DND-41 (cell line): ENCODE measurements at places on chromosomes 5 and 9.

DNA sequence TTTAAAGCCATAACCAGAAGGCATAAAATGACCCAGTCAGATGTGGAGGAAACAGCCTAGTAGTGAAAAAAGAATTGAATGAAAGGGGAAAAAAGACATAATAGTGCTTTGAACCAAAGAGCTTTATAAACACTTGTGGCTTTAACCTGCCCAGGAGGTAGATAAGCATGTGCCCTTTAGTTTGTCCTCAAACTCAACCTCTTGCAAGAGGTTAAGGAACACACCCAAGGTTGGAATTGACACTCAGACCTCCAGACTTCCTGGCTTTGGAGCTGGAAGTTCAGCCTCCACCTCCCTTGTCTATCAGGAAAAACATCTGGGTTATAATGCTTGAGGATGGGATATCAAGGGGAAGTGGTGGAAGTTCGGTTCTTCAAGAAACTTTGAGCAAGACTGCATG lies 16.3 kb downstream of the NDUFA8 start:
- no peaks in the 10 kb centered on the region for H3K4me1 ChIP-seq
- H3K36me3 ChIP-seq = peaks cover 44% of the 10 kb centered on the region
- H3K27ac ChIP-seq = no peak overlapping the region

DNA sequence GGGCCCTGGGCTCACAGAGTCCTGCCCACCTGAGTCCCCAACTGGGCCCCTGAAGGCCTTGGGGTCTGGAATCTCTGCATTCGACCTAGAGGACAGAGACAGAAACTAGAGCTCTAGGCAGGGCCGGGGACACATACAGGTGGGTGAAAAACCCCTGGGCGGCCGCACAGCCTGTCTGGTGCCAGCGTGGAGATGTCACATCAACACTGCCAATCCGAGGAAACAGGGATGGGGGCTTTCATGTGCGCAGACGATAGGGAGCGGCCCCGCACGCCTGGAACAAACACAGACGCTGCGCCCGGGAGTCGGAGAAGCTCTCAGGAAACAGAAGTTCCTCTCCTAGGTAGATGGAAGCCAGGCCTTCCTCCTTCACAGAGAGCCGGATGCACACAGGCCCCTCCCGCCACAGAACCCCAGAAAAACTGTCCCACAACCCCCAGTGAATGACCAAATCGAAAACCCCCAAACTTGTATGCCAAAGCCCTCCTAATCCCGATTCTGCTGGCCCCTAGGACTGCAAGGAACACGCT lies 1.8 kb downstream of the GRM6 start:
- H3K27ac ChIP-seq = no peak overlapping the region
- H3K4me3 ChIP-seq = no peak overlapping the region
- H3K36me3 ChIP-seq = no peaks in the 10 kb centered on the region
- no peaks in the 10 kb centered on the region for H3K27me3 ChIP-seq

- no peak overlapping the region for H3K4me3 ChIP-seq
- no peaks in the 10 kb centered on the region for H3K27me3 ChIP-seq
- no peaks in the 10 kb centered on the region for H3K4me1 ChIP-seq
- no peak for DNase-seq
- peaks cover 76% of the 10 kb centered on the region for H3K36me3 ChIP-seq
- no peak overlapping the region for H3K27ac ChIP-seq
These were observed 18.0 kb downstream of the POLR1E start for GRCh38 chr9:37503736-37504135.

DNA sequence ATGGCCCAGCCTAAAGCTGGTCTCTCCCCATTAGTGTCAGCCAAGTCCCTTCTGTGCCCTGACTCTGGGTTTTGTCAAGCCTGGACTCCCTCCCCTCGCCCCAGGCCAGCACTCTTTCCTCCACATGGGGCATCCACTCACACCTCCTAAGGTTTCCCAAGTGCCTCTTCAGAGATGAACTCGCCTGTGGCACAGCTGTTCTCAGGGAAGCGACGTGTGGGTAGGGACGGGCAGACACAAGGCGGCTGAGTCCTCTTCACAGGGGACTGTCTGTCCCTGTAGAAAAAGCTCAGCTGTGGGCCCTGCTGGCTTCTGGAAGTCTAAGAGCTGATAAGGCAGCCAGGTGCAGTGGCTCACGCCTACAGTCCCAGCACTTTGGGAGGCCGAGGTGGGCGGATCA lies 78.5 kb downstream of the CACNA1B start:
- H3K36me3 ChIP-seq = no peaks in the 10 kb centered on the region
- H3K4me1 ChIP-seq = no peaks in the 10 kb centered on the region
- no peak overlapping the region for H3K4me3 ChIP-seq
- H3K27me3 ChIP-seq = no peaks in the 10 kb centered on the region

GRCh38 chr5:129077433-129078075 lies 17.0 kb upstream of the ISOC1 start:
- no peaks in the 10 kb centered on the region for H3K27me3 ChIP-seq
- no peak overlapping the region for H3K27ac ChIP-seq

- H3K27ac ChIP-seq = no peak overlapping the region
- H3K4me3 ChIP-seq = no peak overlapping the region
- DNase-seq = no peak
- H3K36me3 ChIP-seq = no peaks in the 10 kb centered on the region
These were observed 2.4 kb downstream of the OTP start for GRCh38 chr5:77635917-77636640.

DNA sequence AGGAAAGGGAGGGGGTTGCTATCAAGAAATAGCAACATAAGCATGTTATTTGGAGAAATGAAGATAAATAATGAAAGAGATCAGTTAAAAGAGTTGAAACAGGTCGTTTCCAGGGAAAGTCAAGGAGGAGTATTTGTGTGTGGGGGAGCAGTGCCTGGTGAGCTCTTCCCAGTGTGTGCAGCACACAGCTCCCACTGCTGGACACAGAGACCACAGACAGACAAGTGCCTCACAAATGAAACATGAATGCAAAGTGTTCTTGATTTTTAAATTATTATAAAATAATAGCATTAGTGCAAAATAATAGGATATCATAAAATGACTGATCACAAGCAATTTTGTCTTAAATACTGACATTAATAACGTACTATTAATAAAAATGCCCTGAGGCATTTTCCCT lies 40.8 kb downstream of the LIFR start:
- no peak overlapping the region for H3K27ac ChIP-seq
- H3K4me3 ChIP-seq = no peak overlapping the region
- DNase-seq = no peak
- H3K36me3 ChIP-seq = no peaks in the 10 kb centered on the region
- H3K27me3 ChIP-seq = peaks cover 14% of the 10 kb centered on the region
- H3K4me1 ChIP-seq = no peaks in the 10 kb centered on the region

GRCh38 chr9:120345379-120345778 lies 234.6 kb downstream of the CDK5RAP2 start:
- no peaks in the 10 kb centered on the region for H3K36me3 ChIP-seq
- no peak overlapping the region for H3K4me3 ChIP-seq
- H3K4me1 ChIP-seq = no peaks in the 10 kb centered on the region
- no peak for DNase-seq

- H3K27me3 ChIP-seq = no peaks in the 10 kb centered on the region
- no peaks in the 10 kb centered on the region for H3K36me3 ChIP-seq
- H3K4me3 ChIP-seq = 0 out of 2 replicates have a peak overlapping the region, but pooled peaks have one; percentile 4
- peak overlapping the region; percentile 98 for H3K27ac ChIP-seq
These were observed 174.9 kb upstream of the DMAC1 start for GRCh38 chr9:7974335-7974960.

GRCh38 chr5:124365361-124365801 lies 381.1 kb downstream of the ZNF608 start:
- no peak overlapping the region for H3K4me3 ChIP-seq
- no peak for DNase-seq
- no peaks in the 10 kb centered on the region for H3K36me3 ChIP-seq
- H3K4me1 ChIP-seq = no peaks in the 10 kb centered on the region
- H3K27me3 ChIP-seq = no peaks in the 10 kb centered on the region
